Progenitor cell of endocrine pancreas (in vitro differentiated cells): ENCODE measurements at places on chromosomes 3 and 15.

DNA sequence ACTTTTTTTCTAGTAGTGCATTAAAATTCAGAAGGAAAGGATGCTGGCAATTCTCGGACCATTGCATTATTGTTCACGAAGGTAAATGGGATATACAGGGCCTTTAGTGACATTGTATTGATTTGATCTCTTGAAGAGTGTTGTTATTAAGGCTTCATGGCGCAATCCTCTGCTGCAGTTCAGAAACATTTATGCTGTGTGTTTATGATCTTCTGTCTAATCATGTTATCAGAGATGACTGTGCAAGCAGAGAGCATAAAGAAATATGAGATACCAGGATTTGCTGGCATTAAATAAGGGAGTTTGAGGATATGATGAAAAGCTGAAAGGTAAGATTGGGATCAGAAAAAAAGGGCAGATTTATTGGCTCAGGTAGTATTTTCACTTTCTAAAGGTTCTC lies 180.6 kb downstream of the EPHA6 start:
- DNase-seq = no peak

DNA sequence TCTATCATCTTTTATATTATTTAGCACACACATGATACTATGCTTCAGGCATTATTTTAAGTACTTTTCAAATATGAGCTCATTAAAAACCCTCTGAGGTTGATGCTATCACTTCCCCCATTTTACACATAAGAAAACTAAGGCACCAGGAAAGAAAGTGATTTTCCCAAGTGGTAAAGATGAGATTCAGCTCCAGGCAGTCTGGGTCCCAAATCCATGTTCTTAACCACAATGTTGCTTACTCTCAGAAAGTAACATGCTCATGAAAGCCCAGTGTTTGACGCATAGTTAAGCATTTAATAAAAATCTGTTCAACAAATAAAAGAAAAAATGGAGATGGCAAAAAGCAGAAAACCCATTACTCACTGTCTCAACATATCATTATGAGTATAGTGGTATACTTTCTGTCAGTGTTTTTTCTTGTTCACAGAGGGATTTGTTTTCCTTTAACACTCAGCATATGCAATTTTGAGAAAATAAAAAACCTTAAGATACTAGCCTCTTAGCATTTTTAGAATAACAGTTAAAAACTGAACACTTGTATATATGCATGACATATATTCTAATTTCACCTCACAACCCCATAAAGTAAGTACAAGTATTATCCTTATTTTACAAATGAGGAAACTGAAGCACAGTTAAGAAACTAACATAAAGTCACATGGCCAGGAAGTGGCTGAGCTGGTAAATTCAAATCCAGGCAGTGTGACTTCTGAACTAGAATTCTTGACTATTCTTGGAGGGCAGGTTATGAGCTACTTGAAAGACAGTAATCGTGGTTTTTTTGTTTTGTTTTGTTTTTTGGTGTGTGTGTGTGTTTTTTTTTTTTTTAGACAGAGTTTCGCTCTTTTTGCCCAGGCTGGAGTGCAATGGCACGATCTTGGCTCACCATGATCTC lies 10.4 kb downstream of the PEAK1 start:
- no peak for DNase-seq

GRCh38 chr3:135982404-135982761 lies 16.9 kb downstream of the PPP2R3A start:
- DNase-seq = no peak

GRCh38 chr3:175068587-175068986 lies 209.5 kb downstream of the NAALADL2 start:
- DNase-seq = no peak

DNA sequence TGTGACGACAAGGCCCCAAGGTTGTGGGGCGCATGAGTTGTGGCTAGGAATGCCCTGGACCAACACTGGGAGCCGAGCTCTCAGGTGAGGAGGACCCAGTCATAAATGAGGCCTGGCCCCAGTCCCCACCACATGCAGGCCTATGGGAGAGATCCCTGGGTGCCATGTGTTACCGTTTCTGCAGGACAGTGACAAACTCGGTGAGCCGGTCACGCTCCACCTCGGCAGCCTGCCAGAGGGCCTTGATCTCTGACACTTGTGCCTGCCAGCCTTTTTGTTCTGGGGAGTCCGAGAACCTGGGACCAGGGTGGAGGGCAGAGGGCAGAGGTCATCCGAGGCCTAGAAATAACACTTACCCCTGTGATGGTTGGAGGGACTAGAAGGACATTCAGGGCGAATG lies 27.7 kb upstream of the HHATL start:
- no peak for DNase-seq

DNA sequence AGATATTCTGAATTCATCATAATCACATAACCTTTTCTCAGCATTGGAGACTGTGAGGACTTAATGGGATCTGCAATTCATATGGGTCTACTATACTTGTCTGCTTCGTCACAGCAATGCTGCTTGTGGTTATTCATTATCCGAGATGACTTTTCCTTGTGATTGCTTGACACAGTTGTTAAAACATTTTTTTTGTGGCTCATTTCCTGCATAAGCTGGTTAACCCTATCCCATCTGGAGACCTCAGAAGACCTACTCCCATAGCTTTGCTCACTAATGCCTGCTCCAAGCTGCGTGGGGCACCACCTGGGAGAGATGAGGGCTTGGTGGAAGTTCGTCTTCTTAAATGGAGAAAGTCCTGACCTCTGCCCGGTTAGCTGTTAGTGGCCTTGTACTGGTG lies 360.8 kb downstream of the CHST2 start:
- no peak for DNase-seq
